Activated T-helper 1 cell treated with anti-CD3 and anti-CD28 coated beads, Interleukin-2, amount 50 U/mL, for 16 hours (primary cell): ENCODE measurements at places on chromosomes 2 and 18.

DNA sequence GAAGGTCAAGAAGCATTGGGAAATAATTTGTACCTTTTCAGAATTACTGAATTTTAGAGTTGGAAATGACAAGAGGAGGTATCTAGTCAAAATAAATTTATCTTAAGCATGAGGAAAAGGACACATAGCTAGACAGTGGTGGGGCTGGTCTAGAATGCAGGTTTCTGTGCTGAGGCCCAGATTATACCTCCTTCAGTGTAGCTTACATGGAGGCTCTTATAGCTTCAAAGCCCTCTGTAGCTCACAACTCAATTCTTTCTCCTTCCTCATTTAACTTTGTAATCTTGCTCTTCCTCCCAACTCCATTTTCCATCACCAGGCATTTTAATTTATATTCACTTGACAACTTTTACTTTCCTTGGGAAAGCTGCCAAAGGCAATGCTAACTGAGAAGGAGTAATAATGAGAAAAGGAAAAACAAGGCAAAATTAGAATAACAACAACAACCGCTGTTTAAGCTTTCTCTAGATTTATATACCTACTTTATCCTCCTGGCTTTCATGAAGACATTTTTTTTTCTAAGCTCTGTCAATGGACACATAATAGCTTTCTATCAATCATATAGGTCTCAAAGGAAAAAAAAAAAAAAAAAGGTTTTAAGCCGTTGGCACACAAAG, 58.5 kb downstream of the CLHC1 start:
- DNase-seq: no peak

- DNase-seq: no peak
Observed at GRCh38 chr2:29273685-29274611, 158.7 kb downstream of the CLIP4 start.

- DNase-seq: no peak
Observed at GRCh38 chr2:68466778-68467076, 367 bp downstream of the FBXO48 start.

DNA sequence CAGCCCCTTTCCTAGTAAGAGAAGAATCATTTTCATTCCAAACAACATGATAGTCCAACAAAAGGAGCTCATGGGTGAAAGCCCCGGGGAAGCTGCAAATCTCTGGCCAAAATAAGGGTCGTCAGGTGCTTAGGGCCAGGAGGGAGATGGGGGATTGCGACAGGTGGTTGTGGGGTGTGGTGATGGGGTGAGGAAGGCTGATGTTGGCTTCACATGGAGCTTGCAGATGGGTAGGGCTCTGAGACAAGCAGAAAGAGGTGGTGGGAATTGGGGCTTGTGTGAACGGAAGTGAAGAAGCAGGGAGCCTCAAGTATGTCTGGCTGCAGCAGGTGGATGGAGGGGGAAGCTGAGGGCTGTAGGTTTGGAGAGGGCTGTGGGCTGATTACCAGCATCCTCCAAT, 126.1 kb downstream of the CLIP4 start:
- no peak for DNase-seq

- DNase-seq: no peak
Observed at GRCh38 chr2:128797533-128797932, 478.9 kb upstream of the HS6ST1 start.
